ENCODE measurements at places on chromosomes 16 and 17.
A peak's percentile ranks its signal among the peaks of the same experiment; 100 is the strongest.

DNA sequence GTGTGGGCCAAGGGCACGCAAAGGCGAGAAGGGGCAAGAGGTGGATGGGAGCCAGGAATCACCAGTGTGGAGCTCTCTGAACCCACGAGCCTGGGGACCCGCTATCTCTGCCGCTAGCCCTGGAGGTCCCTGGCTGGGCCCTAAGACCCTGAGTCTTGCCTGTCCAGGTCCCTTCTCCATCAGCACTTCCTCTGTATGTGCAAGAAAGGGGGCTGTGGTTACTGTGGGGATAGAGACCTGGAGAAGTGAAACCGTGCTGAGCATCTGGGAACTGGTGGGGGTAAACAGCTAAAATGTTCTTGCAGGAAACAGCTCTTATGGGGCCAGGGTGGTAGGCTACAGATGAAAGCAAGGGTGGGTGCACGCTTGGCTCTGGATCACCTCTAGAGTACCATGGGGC lies 3.1 kb downstream of the SPNS3 start:
- no peak for DNase-seq

DNA sequence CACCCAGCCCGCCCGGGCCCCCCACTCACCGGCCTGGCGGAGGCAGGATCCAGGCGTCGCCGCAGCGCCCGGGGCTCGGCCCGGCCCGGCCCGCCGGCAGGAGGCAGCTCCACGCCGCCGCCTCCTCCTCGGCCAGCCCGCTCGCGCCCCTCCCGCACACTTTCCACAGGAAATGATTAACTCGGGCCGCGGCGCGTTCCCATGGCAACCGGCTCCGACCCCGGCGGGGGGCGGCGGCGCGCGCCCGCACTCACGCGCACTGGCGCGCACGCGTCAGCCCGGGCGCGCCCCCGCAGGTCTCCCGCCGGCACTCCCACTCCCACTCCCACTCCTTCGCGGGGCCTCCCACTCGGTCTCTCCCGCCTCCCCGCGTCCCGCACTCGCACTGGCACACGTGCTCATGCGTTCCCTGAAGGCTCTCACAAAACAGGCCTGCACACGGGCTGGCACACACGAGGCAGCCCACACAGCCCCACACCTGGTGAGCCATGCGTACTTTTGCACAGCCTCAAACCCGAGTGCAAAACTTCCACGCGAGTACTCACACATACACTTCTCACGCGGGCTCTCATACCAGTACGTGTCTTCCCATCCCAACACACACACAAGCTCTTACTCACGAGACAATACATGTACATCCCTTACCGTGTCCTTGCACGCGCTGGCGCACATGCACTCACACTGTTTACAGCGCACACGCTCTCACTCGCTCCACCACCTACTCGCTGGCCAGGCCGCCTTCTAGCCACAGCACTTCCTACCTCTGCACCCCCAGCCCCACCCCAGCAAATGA lies at the start of gene KIFC3:
TSS of gene KIFC3 (minus strand) at position 151 of the 793 bp plus-strand sequence. CDS start 4,248 bp downstream, outside the sequence.
- DNase-seq, result peak; percentile 43

- peak; percentile 55 for DNase-seq
Observed at GRCh38 chr17:63961355-63962212, 11.1 kb downstream of the SCN4A start.

DNA sequence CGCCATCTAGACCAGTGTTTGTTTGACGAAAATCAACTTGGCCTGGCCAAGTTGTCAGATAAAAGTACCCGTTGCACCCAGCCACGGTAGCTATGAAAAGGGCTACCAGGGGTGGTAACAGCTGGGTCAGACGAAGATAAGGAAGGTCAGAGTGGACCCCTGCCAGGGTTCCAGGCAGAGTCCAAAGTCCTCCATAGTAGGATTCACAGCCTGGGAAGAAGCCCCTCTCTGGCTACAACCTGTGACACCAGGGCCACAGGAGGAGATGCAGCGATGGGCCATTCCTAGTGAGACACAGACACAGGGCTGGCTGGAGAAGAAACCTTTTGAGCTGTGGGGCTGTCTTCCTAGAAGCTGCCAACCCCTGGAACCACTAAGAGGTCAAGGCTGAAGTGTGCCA lies 39.3 kb downstream of the MEAK7 start:
- DNase-seq, result no peak

DNA sequence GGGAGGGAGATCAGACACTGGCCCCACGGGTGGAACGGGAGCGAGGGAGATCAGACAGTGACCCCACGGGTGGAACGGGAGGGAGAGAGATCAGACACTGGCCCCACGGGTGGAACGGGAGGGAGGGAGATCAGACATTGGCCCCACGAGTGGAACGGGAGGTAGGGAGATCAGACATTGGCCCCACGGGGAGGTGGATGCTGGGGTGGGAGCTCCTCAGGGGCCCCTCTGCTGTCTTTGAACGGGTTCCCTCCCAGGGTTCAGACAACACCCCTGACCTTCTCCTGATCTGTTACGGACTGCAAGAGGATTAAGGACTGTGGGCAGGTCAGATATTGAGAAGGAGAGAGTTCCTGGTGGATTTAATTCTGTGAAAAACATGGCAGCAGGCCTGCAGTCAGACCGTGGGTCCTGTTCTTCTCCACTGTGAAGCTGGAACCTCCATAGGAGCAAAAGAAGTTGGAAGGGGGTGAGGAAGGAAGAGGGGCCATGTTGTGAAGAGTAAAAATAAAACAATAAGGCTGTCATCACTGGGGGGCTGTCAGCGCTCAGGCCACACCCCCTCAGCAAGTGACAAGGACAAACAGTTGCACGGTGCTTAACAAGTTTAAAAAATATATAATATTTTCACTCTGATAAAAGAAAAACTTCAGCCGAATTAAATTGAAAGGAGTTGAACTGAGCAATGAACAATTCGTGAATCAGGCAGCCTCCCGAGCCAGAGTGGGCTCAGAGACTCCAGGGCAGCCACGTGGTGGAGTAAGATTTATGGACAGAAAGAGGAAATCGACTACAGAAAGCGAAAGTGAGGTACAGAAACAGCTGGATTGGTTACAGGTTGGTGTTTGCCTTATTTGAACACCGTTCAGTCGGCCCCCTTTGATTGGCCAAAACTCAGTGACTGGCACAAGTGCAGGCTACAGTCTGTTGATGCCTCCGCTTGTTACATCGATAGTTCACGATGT lies 348.7 kb upstream of the TNRC6C start:
- peak; percentile 37 for DNase-seq

DNA sequence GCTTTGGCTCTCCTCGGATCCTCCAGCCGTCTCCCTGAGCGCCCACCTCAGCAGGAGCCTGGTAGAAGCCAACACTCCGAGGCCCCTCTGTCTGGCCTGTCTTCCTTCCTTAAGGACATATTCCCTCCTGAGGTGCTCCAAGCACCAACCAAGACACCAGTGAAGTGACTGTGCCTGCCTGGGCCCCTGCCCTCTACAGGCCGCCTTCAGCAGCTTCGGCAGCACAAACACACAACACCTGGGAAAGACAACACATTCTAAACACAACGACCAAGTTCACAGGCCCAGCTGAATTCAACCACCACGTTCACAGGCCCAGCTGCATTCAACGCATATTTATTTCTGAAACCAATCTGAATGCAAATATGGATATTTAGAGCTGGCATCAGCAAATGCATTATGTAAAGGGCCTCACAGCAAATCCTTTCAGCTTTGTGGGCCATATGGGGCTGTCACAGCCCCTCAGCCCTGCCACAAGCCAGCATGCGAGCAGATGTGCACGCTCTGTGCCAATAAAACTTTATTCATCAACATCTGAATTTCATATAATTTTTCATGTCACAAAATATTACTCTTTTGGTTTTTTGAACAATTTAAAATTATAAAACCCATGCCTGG lies 12.2 kb downstream of the GALNS start:
- no peak for DNase-seq

- DNase-seq, result no peak
Observed at GRCh38 chr17:73290399-73291259, 21.2 kb downstream of the CDC42EP4 start.

GRCh38 chr17:28889996-28890395 lies 7.5 kb downstream of the FLOT2 start:
- DNase-seq, result no peak

- no peak for DNase-seq
Observed at GRCh38 chr16:1950047-1950446, 4.4 kb downstream of the RPL3L start.

GRCh38 chr16:56932721-56933619 lies 1.0 kb downstream of the HERPUD1 start:
- no peak for DNase-seq

GRCh38 chr17:79845601-79845949 lies 6.3 kb upstream of the CBX4 start:
- DNase-seq, result no peak

DNA sequence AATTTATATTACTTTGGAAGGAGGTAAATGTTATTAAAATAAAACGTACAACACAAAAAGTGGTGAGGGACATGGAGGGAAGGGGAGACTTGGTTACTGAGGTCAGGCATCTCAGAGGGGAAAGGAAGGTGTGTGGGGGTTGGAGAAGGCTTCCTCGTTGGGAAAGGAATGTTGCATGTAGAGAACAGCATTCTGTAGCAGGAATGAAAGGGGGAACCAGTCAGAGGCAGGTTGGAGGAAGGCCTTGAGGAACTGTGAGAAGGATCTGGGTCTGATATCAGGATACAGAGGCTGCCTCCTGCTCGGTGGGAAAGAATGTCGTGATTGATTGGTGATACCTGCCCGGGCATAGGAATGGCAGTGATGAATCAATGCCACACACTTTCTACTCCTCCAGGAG lies 103.3 kb upstream of the ZFHX3 start:
- no peak for DNase-seq

DNA sequence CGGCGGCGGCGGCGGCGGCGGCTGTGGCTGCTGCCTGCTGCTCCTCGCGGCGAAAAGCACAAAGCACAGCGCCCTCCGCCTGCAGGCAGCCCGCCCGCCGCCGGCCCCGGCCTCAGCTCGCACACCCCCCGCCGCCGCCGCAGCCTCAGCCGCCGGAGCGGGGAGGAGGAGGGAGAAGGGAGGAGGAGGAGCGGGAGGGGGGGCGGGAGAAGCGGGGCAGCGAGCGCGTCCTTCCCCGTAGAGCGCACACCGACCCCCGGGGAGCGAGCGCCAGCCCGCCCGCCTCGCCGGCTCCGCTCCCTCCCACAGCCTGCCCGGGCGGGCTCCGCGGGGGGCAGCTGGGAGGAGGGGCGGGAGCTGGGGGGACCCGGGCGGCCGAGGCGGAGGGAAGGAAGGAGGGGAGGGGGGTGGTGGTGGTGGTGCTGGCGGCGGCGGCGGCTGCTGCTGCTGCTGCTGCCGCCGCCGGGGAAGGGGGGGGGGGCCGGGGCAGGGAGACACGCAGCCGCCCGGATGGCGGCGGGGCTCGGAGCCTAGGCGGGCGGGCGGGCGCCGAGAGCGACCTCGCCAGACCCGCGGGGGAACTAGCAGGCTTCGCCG lies at the start of gene UBTF:
TSS of gene UBTF (minus strand) at position 60 of the 597 bp plus-strand sequence. CDS start 1,446 bp downstream, outside the sequence.
- peak; percentile 56 for DNase-seq

- no peak for DNase-seq
Observed at GRCh38 chr16:19687279-19687678, 30.7 kb downstream of the KNOP1 start.

DNA sequence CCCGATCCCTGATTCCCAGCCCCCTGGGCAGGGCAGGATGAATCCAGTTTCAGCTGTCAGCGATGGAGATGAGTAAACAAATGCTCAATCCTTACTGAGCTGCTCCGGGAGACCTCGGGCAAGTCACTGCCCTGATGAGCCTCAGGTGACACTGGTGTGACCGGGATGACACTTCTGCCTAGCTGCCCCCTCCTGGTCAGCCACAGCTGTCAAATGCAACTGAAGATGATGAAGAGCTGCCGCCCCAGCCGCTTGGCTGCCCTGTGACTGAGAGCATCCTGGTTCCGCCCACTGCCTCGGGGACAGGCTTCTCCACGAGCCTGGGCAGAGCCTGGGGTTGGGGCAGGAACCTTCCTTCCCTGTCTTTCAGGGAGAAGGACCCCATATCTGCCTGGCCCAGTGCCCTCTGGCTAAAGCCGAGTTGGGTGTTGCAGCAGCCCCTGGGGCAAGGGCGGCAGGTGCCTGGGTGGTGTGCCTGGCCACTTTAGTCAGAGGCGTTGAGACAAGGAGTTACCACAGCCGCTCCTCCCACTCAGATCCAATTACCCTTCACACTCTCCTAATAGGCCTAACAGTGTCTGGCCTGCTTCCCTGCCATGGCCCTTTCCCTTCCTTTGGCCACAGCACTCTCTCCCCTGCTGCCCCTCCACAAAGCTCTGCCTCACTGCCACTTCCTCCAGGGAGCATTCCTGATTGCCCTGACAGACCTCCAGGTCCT lies 5.5 kb downstream of the CCL17 start:
- no peak for DNase-seq

GRCh38 chr17:48645639-48646182 lies 19.6 kb upstream of the HOXB9 start:
- no peak for DNase-seq

- DNase-seq, result no peak
Observed at GRCh38 chr17:71361656-71362450, 759.0 kb upstream of the SOX9 start.

GRCh38 chr17:57910462-57911420 lies 44.5 kb downstream of the CUEDC1 start:
- no peak for DNase-seq

GRCh38 chr17:14135906-14136590 lies 66.7 kb downstream of the COX10 start:
- no peak for DNase-seq

DNA sequence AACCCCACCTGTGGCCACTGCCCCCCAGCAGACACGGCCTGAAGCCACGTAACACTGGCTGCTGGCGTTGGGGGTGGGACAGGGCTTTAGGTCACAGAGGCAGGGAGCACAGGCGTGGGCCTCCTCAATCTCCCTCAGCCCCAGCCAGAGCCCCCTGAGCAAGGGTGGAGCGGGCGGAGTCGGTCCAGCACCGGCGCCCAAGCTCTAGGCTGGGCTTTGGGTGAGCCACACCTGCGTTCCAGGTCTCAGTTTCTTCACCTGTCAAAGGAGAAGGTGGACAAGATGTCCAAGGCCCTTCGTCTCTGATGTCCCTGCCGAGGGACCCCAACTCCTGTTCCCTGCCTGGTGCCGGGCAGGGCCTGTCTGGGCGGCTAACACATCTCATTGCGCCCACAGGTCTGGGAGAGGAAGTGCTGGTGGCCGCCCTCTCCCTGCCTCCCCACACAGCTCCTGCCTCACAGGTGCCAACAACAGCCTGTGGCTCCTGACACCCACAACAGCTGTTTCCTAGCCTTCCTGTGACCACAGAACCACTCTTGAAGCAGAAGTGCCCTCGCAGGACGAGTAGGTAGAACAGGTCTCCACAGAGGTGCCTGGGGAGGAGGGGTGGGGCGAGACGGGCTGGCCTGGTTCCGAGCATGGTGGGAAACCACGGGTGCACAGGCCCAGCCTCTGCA lies 12.0 kb downstream of the FAM83G start:
- no peak for DNase-seq

- no peak for DNase-seq
Observed at GRCh38 chr16:59336136-59336695, 602.1 kb upstream of the GOT2 start.

DNA sequence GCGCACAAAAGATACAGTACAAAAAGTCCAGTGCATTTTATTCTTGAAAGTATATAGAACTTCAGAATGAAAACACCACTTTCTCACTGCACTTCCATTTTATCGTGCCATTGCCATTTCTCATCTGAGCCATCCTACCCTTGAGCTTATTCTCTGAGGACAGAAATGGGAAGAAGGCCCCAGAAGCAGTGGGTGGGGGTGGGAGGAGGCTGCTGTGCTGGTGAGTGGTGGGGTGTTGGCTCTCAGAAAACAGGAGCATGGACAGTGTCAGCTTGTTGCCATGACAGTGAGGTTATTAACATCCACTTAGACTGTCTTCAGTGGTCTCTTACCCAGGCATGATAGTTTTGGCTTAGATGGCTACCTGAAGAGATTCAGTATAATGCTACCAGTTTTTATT lies 4.5 kb downstream of the ATMIN start:
- DNase-seq, result no peak

All from stimulated activated CD4-positive, alpha-beta T cell treated with anti-CD3 and anti-CD28 coated beads, Interleukin-4, amount 100 ng/mL, for 48 hours (primary cell).